NCI-H2029 (cell line): ENCODE measurements at places on chromosomes 4 and X.

DNA sequence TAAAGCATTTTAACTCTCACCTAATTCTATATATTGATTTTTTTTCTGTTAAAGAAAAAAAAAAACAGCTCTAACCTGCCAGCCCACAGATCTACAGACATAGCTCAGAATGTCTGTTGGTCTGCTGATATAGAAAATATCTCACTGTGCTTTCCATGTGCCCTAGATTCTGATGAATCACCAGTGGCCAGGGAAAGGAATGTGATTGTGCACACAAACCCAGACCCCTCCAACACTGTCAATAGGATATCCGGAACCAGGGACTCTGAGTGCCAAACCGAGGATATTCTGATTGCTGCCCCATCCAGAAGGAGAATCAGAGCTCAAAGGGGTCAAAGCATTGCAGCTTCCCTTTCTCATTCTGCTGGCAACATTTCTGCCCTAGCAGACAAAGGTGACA is 12.1 kb upstream of the SCML1 start:
- DNase-seq = no peak

GRCh38 chr4:150572704-150573504 is 9.0 kb upstream of the MAB21L2 start:
- no peak for DNase-seq

- no peak for DNase-seq
Measured at GRCh38 chr4:33060674-33061542, 2340.7 kb downstream of the PCDH7 start.

GRCh38 chrX:100743009-100743607 is 11.2 kb upstream of the SYTL4 start:
- DNase-seq = no peak

- DNase-seq = no peak
Measured at GRCh38 chr4:153110739-153111138, 93.5 kb upstream of the TRIM2 start.

DNA sequence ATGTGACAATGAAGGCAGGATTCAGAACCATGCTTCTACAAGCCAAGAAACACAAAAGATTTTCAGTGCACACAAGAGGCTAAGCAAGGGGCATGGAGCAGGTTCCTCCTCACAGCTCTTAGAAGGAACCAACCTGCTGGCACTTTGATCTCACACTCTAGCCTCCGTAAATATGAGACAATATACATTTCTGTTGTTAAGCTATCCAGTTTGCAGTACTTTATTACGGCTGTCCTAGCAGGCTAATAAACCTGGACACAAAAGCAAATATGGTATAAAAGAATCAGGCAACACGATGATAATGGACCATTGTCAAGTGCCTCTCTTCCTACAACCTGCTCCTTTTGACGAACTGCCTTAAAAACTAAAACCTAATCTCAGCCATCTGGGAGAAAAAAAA is 114.5 kb downstream of the ZAR1 start:
- no peak for DNase-seq

DNA sequence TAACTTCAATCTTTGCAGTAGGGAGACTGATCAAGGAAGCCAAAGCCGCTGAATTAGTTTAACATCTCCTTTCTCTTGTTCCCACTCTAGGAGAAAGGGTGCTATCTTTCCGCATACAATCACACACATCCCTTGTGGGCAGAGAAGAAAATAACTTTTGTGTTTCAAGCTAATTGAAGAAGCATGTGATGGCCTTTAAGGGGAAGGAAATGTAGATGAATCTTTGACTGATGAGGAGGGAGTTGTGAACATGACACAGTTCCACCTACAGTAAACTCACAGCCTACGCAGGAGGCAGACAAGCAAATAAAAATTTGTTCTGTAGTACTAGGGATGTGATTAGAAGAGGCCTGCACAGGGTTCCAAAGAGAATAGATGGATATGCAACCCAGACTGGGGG is 14.7 kb upstream of the SPATA4 start:
- no peak for DNase-seq

DNA sequence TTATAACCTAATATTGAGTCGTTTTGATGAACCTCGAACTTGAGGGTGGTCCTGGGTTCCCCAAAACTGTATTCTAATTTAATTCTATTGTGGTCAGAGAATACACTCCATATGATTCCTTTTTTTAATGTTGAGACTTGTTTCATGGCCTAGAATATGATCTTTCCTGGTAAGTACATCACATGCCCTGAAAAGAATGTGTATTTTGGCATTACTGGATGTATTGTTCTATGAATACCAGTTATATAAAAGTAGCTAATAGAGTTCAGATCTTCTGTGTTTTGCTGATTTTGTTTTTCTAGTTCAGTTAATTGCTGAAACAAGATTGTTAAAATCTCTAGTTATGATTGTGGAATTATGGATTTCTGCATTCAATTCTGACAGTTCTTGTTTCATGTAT is 18.8 kb downstream of the PRRG1 start:
- DNase-seq = no peak

- no peak for DNase-seq
Measured at GRCh38 chr4:94759767-94760211, 2.0 kb downstream of the BMPR1B start.

DNA sequence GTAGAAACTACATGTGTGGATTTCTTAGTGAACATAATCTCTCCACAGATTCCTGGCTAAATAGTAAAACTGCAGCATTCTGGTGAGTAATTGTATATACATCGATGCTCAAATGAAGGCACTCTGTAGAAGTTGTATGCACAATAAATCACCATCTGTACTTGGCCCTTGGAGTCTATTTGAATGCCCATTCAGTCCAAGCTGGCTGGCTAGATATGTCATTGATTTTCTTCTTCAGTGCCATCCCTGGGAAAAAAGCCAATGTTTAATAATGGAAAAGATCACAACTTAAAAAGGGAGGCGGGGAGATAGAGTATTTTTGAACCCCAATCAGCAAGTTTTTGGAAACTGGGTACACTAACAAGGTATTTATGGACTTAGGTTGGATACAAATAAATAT is 381.0 kb upstream of the TEX13C start:
- no peak for DNase-seq
